ENCODE measurements at places on chromosomes 11 and 22.

DNA sequence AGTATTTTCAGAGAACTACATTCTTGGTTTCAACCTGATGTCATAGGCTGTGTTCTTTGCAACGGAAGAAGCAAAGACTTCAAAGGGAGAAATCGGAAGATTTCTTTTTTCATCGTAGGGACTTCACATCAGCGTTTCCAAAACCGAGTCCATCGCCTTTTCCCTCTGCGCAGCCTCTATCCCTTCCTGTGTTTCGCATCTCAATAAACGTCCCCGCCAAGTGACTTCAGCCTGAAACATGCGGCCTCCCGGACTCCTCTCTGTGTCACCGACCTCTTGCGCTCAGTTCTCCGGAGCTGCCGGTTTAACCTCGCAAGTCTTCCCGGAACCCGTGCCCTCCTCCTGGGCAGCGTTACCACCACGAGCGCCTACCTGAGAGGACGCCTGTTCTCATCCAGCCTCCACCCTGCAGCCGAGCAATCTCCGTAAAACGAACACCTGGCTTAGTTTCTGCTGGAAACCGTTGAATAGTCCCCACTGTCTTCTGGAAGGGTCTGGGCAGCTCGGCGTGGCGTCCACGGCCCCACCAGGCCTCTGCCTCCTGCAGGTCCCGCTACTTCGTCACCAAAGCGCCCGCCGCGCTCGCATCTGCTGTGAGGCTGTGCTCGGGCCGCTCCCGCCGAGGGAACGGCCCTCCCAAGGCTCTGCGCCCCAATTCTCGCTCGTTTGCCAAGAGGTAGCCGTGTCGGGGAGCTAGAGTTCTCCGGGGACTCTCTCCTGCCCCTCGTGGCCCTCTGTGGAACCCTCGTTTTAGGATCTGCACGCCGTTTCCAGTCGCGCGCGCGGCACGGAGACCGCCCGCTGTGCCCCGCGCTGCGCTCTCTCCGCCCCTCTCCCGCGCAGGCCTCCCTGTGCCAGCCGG is at the start of gene GLB1L3:
Gene GLB1L3, plus strand, starts transcription at position 846 of the 862 bp plus-strand sequence. CDS start 362 bp downstream, outside the sequence.
- no peak for DNase-seq

- no peak for DNase-seq
Observed at GRCh38 chr11:26621132-26621531, 49.1 kb upstream of the MUC15 start.

DNA sequence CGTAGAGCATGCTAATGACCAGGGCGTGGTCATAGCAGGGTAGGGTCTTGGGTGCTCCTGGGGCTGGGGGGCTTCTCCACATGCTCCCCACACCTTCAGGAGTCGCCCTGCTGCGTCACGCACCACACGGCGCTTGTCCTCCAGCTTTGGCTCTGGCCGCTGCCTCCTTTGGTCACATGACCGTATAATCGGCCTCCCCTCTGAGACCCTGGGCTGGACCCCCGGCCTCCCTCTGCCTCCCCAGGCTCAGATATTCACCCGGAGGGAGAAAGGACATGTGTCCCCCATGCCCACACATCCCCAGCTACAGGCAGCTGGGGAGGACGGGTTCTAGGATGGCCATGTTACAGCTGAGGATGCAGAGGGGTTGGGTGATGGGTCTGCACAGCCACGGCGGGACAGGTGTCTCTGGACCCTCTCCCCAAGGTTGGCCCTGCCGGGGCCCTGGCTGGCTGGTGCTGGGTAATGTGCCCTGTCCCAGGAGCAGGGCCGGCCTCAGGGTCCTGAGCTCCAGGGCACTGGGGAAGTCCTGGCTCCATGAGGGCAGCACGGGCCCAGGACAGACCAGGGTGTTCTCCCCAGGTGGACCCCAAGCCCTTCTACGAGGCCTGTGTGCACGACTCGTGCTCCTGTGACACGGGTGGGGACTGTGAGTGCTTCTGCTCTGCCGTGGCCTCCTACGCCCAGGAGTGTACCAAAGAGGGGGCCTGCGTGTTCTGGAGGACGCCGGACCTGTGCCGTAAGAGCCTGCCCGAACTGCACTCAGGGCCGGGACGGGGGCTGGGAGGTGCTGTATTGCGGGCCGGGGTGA is 14.5 kb downstream of the MUC2 start:
- no peak for DNase-seq

DNA sequence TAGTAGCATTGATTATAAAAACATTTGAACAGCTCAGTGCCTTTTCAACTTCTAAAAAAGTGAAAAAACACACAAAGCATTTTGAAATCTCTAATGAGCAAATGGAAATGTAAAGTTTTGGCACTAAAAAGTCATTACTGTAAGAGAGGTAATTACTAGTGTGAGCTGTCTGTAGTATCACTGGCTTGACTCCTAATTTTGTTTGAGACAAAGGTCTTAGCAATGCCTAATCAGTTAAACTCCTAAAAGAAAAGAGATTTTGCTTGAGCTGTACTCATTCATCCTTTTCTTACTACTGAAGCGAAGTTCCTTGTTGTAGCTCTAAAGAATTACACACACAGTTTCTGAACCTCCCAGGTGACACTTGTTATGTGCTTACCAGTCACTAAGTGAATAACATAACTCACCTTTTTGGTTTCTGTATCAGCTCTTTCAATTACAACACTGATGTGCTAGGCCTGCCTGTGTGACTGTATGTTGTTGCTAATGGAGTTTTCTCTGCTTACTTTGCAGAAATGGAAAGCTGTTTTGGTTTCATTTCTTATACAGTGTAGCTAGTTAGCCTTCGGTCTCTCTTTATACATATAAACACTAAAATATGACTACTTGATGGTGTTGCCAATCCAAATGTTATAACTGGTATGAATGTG is 924.4 kb upstream of the TENM4 start:
- DNase-seq = no peak

DNA sequence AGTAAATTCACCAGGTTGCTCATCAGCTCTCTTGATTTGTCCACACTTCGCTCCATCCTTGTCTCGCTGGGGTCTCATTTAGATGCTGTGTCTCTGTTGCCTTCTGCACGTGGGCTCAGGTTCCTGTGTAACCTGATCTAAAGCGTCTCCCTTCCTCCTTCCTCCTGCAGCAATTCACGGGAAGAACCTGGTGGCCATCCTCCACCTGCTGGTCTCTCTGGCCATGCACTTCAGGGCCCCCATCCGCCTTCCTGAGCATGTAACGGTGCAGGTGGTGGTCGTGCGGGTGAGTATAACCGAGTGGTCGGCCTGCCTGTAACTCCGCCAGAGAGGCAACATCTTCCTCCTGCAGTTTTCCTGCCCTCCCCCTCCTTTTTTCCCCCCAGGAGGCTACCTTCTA is 48.0 kb upstream of the PARVG start:
- no peak for DNase-seq

DNA sequence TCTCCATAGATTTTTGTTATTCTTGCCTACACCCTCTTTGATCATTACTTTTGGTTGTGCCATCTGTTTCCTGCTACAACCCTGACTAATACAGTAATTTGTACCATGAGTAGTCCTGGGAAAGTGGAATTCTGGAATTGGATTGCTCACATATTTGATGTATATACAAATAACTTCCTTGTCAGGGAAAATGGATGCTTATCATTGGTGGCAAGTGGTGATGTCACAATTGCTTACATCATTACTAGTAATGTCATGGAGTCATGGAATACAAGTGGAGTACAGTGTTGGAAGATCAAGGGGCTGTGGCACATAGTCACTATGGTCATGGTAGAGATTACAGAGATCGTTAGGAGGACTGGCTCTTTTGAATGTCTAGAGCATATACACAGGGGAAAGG is 24.4 kb downstream of the AASDHPPT start:
- no peak for DNase-seq

DNA sequence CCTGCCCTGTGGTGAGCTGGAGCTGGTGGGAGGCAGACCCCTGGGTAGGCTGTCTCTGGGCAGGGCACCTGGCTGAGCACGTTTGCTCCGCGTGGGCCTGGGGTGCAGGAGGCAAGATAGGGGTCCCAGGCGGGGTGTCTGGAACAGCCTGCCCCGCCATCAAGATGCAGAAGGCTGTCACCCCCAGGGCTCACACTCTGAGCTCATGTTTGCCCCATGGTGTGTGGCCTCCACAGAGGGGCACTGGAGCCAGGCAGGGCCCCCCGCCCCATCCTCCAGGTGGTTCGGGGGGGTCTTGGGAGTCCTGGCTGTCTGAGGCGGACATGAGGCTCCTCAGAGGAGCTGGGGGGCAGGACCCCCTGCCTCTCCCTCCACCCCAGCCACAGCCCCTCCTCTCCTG is 28.9 kb upstream of the CARS1 start:
- no peak for DNase-seq

GRCh38 chr11:60844045-60844869 is 2.3 kb downstream of the CCDC86 start:
- DNase-seq = no peak

DNA sequence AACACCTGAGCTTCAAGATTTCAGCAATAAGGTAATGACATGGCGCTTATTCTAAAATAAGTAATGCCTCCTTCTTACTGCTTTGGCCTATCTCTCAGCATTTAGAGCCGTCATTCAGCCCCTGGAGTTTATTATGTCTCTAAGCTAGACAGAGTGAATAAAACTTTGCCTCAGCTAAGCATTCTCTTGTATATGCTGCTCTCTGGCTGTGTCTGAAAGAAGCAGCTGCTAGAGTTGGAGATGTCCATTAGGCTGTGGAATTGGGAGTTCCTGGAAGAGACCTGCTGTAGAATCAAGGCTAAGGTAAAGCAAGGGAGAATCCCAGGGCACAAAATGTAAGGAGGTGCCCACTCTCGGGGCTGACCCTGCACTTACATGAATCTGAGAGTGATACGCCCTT is 35.5 kb upstream of the TTC12 start:
- DNase-seq = no peak

GRCh38 chr11:94032066-94032465 is 10.9 kb downstream of the HEPHL1 start:
- DNase-seq = no peak

GRCh38 chr22:44606126-44606525 is 95.9 kb upstream of the PRR5 start:
- no peak for DNase-seq

- no peak for DNase-seq
Observed at GRCh38 chr11:767238-767637, 10.0 kb downstream of the GATD1 start.

GRCh38 chr11:60994541-60995080 is 23.1 kb downstream of the CD6 start:
- no peak for DNase-seq

- no peak for DNase-seq
Observed at GRCh38 chr11:121071846-121072450, 29.1 kb upstream of the TECTA start.

DNA sequence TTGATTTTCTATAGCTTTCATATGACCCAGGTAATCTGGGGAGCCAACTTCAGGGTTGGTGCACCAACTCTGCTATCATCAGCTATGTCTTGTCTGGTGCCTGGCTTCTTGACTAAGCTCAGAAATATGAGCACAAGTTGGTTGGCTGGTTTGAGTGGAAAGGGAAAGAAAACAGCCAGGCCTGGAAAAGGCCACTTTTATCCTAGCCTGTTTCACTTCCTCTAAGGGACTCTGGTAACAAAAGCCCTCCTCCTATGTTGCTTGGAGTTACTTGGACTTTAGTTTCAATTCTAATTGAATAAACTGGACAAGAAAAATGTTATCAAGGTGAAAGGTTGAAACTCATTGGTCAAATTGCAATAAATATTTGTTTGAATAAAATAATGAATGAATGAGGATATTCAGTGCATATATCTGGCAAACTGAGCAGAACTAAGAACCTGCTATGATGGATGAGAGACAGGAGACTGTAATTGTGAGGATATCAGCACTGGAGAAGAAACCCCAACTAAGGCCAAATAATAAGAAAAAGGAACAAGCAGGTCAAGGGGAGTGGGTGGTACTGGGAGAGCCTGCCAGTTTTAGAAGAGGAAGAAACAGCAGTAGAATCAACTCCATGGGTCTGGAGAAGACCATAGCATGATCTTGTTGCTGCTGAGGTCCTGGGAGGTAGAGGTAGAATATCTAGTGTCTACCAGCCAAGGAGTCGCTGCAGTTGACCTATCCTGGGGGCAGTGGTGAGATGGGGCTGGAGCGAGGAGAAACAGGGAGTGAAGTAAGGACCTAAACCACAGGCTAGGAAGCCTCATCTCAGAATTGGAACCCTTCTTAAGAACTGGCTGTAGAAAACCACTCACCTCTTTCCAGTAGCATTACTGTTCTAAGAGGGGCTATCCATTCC is 8.2 kb downstream of the ROBO4 start:
- DNase-seq = no peak

- DNase-seq = no peak
Observed at GRCh38 chr11:5679811-5680210, 5.1 kb downstream of the TRIM5 start.

GRCh38 chr11:117684731-117685130 is 112.3 kb downstream of the DSCAML1 start:
- DNase-seq = no peak

- peak; percentile 85 for DNase-seq
Observed at GRCh38 chr11:33692013-33692504, 8.6 kb downstream of the C11orf91 start.

DNA sequence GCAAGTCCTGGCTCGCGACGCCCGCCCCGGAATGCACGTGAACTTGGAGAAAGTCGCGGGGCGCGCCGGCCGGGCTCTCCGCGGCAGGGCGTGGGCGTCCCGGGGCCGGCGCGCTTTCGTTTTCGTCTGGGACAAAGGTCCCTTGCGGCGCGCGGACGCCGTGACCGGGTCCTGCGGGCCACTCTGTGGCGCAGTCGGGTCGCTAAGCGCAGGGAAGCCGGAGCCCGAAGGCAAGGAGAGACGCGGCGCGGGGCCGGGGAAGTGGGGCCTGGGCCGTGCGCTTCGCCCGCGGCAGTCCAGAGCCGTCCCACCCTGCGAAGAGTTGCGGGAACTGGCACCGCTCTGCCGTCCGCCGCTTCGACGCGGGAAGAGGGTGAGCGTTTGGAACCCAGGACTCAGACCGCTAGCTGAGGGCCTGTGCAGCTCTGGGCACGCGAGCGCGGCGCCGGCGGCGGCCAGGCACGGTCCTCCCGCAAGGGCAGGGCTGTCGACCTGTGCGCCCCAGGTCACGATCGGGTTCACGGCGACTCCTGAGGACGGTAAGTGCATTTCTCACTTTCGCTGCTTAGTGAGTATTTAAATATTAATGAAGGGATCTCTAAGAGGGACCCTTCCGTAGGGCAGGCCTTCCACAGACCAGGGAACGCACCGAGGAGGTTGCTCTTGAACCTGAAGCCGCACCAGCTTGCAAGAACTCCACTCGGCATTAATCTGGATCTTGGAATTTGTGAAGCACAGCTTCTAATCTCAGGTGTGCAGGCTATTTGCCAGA is 78.0 kb upstream of the PPARA start:
- DNase-seq = no peak

All from brain pericyte (primary cell).